ENCODE measurements at places on chromosomes 5 and 9.

DNA sequence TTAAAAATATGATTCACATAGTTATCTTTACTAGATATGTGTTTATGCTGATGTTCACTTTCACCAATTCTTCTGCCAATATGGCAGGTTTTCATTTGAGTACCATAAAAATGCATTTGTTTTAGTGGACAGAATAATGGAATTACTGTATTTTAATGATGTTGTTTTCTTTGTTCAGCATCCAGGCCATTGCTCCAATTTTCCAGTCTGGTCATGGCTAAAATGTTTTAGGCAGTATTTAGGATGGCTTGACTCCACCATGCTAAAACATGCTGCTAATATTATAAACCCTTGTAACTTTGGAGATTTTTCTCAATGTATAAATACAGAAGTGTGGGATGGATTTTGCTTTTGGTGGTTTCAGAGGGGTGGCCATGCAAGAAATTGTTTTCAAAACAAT is 273.0 kb upstream of the RPS23 start:
- no peak for DNase-seq

- DNase-seq: no peak
Measured at GRCh38 chr9:34783951-34784487, 74.1 kb upstream of the CCL21 start.

DNA sequence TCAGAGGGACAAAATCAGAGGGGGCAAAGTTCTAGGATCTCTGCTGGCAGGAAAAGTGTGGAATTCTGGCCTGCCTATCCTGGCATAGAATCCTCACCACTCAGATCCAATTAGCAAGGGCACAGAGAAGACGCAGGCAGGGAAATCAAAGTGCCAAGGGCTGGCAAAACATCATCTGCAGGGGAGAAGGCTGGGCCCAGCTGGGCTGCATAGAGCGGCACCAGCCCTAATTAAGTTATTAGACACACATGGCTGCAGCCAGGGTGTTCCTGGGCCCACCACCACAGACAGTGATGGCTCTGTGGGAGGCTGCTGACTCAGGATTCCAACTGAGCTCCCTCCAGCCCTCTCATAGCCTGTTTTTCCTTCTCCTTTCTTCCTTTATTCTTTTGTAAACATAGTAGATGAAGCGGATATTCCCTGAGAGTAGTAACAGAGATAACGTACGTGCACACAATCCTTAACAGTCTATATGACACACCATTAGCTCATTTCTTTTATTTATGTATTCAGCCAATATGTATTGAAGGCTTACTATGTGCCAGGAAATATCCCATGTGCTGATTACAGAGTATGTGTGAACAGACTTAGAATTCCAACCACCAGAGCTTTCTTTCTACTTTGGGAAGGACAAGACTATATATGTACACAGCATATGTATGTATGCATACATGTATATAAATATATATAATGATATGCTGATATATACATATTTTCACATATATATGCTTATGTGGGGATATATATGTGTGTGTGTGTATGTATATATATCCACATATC is 236.1 kb downstream of the ASTN2 start:
- no peak for DNase-seq

DNA sequence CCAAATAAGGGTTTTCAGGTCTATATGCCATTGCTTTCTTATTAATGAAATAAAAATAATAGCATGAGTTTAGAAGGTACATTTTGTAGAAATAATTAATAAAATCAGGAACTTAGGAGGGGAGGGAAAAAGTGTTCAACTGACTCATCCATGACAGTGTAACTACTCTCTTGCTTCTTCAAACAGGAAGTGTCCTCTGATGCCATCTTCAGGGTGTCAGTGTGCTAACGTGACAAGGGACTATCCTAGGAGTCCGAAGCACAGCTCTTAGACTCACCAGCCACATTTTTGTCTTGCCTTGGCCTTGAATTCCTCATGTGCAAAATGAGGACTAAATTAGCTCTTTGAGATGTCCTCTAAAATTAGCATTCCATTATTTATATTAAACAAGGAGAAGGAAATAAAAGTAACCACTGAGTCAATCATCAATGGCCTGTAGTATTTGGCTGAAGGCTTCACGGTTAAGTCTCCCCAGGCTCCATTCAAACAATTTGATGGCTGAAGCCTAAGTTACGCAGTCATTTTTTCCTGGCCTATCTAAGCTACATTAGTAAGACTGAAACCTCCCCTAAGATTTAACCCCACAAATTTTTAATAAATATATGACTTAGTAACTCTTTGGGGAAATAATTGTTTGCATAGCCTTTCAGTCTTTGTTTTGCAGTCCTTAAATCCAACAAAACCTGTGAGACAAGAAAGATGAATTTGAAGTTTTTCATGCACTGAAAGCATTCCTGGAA is 151.1 kb downstream of the ARL15 start:
- no peak for DNase-seq

- DNase-seq: no peak
Measured at GRCh38 chr9:116247791-116248374, 94.3 kb downstream of the PAPPA start.

DNA sequence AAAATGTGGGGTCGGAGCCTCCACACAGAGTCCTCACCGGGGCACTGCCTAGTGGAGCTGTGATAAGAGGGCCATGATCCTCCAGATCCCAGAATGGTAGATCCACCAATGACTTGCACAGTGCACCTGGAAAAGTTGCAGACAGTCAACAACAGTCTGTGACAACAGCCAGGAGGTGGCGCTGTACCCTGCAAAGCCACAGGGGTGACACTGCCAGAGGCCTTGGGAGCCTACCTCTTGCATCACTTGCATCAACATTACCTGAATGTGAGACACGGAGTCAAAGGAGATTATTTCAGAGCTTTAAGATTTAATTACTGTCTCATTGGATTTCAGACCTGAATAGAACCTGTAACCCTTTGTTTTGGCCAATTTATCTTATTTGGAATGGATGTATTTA is 614.1 kb upstream of the CDH9 start:
- no peak for DNase-seq

DNA sequence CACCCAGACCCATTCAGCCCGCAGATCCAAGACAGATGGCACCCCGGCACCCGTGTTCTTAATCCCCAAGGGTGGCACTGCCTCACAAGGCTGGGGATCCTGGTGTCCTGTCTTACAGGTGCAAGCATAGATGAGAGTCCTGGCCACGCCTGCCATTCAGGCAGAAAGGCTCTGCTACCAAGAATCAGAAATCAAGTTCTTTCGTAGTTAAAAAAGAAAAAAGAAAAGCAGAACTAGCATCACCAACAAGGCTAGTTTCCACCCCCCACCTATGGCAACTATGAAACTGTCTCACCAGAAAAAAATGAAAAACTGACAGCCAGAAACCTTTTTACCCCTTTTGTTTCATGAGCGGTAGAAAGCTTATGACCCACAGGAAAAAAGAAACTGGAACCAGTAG is 170.4 kb downstream of the SYK start:
- DNase-seq: no peak

DNA sequence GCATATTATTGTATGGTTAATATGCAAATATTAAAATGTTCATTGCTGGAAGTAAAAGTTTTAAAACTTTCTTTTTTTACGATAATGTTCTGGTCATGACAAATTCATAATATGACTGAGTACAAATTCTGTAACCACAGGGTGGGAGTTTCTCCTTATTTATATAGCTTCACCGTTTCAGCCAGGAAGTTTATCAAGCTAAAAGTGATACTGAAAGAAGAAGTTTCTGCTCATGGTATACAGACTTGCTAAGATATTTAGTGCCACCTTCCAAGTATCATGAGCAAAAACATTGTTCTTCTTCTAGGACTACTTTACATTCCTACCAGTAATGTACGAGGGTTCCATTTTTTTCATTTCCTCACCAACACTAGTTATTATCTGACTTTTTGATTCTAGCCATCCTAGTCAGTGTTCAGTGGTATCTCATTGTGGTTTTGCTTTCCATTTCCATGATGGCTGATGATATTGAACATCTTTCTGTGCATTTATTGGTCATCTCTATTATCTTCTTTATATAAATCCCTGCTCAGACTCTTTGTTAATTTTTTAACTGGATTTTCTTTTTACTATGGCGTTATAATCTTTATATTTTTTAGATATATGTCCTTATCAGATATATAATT is 94.2 kb upstream of the PRRC1 start:
- DNase-seq: no peak

DNA sequence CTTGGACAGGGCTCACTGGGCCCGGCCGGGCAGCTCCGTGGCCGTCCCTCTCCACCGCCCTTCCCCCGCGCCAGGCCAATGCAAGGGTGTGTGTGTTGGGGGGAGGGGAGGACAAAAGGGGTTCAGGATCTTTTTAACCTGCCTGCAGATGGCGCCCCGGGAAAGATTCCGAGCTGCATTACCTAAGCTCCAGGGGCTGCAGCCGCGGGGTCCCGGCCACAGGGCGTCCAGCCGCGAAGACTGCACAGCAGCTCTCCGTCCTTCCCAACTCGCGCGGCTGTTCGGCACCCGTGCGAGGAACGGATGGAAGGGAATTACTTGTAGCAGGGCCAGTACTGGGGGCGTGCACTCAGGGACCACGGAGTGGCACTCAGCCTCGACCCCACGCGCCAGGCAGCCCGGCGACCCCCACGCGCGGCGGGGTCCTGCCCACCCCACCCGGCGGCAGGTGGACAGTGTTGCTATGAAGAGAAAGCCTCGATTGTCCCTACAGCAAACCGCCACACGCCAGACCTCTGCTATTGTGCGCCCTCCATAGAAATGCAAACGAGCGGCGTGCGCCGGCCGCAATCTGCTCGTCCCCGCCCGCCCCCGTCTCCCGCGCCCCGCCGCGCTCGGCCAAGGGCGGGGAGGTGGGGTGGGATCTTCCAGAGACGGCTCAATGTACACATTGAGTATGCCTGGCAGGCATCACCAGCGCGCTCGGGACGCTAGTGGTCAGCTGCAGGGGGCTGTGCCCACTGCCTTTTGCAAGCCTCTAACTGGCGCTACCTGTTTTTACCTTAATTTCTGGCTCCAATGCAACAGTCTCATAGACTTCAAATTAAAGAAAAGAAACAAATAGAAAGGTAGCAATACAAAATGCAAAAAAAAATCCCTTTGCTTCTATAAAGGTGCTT is 796 bp upstream of the GADD45G start:
- DNase-seq: no peak

DNA sequence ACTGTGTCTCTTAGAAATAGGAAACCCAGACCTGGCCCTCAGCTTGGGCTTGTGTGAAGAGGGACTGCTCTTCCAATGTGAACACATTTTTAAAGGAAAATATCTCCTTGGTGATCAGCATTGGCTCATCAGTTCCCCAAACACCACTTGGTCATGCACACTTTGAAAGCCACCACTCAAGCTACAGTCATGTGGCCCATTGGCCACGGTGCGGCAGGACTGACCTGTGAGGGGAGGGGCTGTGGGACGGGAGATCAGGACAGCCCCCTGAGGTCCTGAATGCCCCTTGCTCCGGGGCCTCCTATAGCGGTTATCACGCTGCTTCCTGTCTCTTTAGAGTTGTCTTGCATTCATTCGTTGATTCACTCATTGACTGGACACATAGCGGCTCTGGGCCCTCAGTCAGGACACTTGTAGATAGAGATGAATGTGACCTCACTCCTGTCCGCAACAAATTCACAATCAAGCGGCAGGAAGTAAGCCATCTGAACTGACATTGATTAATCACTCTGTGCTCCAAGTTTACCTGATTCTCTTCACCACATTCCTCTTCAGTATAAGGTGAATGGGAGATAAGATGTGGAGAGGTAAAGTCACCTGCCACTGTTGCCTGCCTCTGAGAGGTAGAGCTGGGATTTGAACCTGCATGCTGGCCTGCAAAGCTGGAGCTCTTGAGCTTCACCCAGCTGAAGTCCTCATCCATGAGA is 73.1 kb downstream of the COL15A1 start:
- DNase-seq: no peak

- DNase-seq: no peak
Measured at GRCh38 chr9:9942764-9943424, 669.9 kb downstream of the PTPRD start.

GRCh38 chr5:115271295-115272050 is 8.8 kb upstream of the PGGT1B start:
- DNase-seq: no peak

DNA sequence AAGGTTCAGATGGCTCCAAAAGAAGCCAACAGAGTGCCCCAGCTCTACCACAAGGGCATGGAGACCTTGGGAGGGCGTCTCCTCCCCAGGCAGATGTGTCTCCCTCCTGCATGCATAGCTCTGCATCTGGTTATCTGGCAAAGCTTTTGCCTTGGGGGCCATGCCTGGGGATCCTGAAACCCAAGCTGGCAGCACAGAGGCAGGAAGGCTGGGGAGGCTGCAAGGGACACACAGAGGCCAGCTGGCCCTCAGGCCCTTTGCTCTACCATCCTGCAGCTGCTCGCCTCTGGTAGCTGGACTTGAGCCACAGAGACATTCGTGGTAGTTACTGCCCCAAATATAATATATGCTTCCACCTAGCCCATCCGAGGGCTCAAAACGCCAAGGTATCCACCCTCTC is 3.9 kb downstream of the SEPTIN8 start:
- no peak for DNase-seq

GRCh38 chr5:68862560-68862959 is 231.3 kb upstream of the SLC30A5 start:
- no peak for DNase-seq

DNA sequence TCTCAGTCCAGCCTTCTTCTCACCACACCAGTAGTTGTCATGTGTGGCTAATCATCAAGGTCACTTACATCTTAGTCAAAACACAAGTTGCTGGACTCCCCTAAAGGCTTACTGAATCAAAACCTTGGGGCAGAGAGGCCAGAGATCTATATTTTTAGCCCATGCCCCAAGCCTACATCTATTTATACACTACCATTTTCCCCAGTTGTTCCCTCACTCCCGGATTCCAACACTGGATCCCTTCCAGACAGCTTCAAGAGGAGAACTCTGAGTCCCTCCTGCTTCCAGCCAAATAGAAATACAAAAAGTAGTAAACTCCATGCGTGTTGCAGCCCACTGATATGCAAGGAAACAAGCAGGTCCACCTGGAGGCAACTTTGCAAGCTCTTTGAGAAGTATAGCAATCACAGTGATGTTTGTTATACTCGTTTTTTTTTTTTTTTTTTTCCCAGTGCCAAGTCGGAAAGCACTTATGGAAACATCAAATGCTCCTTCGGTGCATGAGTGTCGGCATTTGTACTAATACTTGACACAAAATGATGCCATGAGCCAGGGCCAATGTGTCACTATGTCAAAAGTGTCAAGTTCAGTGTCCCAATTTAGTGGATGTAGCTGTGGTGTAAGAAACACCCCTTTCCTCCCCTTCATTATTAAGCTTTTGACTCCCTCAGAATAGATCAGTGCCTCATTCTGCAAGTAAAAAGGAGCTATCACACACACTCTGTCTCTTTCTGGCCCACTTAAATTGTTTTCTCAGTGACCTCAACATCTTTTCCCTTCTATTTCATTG is 594.2 kb upstream of the SGCD start:
- DNase-seq: no peak

- DNase-seq: no peak
Measured at GRCh38 chr5:39639618-39640089, 214.9 kb upstream of the DAB2 start.

GRCh38 chr9:107869111-107869510 is 379.5 kb upstream of the KLF4 start:
- DNase-seq: no peak

DNA sequence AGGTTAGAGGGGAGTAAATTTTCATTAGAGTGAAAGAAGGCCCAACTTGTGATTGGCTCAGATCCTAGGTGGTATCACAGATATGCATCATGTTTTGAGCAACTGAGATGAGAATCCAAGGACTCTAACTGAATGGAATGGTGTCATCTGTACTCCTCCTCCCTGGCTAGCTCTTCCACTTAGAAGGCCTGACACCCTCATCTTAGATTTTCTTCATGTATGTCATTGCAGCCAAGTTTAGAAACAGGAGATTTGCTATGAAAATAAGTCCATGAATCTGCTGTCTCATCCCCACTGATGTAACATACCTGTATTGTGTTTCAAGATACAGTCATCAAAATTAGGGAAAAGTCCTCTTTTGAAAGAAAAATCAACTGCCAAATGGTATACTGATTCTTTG is 54.4 kb downstream of the ITGA1 start:
- no peak for DNase-seq

Measured in AG04449 (cell line).